AG08396 (cell line): ENCODE measurements at places on chromosomes 7 and 10.

DNA sequence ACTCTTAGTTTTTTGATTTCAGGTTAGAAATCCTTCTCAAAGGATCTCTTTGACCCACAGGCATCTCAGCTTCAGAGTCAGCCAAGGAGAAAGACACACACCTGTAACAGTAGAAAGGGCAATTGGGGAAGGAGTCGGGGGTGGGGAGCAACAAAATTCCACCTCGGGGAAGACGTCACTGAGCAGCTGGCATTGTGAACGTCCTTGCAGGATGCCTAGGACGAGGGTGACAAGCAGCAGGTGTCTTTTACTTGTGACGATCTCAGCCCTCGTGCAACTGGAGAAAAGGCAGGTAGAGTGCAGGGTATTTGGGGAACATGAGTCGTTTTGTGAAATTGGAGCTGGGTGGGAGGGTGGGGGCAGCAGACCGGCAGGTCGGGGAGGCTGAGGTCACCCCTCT is 627.0 kb downstream of the ACTR3B start:
- DNase-seq = no peak

- no peak for DNase-seq
Measured at GRCh38 chr7:151243045-151243349, 5.5 kb downstream of the SMARCD3 start.

DNA sequence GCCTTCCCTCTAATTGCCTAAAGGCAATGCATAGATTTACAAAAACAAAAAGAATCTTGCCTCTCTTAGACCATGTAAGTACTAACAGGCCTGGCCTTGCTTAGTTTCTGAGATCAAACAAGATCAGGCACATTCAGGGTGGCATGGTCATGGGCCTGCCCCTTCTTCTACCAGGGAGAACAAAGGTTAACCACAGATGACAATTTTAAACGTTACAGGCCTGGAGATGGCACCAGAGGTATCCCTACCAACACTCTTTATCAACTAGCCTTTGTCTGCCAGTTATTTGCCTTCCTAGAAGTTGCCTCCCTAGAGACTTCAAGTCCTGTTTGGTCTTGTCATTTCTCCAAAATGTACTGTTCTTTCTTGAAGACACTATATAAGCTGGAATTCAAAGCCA is 252.6 kb downstream of the DOCK4 start:
- no peak for DNase-seq

- DNase-seq = no peak
Measured at GRCh38 chr10:27857616-27858015, 112.0 kb upstream of the MKX start.

- DNase-seq = no peak
Measured at GRCh38 chr10:70191161-70191971, 21.1 kb upstream of the SAR1A start.

GRCh38 chr10:124860426-124860825 is 58.8 kb downstream of the ABRAXAS2 start:
- no peak for DNase-seq

DNA sequence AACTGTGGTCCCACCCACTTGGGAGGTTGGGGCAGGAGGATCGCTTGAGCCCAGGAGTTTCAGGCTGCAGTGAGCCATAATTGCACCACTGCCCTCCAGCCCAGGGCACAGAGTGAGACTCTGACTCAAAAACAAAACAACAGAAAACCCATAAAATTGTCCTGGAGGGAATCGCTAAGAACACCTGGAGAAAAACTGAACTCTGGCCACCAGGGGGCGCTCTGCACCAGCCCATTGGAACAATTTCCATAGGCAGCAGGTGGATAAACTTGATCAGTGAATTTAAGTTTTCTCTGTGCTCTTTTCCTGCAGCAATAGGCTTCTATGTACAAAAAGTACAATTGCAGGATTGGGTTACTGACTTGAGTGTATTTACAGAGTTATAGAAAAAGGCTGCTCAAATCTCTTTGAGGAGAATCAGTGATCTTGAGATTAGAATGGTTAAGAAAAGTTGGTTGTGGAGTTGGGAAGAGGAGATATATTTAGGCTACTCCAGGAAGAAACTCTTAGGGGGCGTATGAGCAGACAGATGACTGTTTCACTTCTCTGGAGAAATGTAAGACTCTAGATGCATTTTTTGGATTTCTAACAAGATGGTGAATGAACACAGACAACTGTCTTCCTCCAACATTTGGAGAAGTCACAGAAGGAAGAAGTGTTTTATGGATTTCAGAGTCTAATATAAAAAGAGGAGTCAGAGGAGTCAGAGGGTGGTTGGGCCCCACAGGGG is 274.9 kb upstream of the GALNT17 start:
- DNase-seq = peak; percentile 63

- DNase-seq = peak; percentile 91
Measured at GRCh38 chr10:132257271-132257670, 50.5 kb downstream of the STK32C start.

- DNase-seq = no peak
Measured at GRCh38 chr7:37356911-37357636, 91.6 kb downstream of the ELMO1 start.

DNA sequence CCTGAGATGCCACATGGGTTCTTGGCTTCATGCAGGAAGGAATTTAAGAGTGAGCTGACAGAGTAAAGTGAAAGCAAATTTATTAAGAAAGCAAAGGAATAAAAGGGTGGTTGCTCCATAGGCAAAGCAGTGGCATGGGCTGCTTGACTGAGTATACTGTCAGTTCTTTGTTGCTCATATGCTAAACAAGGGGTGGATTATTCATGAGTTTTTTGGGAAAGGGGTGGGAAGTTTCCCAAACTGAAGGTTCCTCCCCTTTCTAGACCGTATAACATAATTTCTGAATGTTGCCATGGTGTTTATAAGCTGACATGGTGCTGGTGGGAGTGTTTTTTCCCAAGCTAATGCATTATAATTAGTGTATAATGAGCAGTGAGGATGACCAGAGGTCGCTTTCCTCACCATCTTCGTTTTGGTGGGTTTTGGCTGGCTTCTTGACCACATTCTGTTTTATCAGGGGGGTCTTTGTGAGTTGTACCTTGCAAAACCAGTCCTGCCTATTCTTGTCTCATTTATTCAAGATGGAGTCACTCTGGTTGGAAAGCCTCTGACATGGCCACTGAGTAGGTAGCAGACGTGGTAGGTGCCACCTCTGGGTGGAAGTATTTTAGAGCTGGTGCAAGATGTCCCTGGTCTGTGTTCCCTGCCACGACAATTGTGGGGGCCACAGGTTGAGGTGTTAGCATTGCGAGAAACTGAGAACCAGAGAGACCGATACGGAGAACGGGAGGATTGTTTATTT is 107.5 kb upstream of the SDK1 start:
- no peak for DNase-seq

DNA sequence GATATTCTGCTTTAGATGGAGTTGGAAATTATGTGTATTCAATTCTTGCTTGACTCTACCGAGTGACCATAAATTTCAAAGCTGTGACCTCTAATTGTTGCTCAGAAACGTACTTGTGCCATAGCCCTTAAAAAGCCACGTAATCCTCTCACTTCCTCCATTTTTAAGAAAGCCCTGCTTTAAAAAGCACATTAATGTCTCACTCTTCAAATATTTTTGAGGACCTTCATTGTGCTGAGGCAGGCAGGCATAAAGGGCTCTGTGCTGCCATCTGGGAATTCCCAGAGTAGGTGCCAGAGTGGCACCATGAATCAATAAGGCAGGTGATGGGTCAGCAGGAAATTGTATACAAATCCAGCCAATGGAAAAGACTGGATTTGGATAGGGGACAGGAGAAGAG is 97.7 kb upstream of the FAM204A start:
- DNase-seq = no peak

DNA sequence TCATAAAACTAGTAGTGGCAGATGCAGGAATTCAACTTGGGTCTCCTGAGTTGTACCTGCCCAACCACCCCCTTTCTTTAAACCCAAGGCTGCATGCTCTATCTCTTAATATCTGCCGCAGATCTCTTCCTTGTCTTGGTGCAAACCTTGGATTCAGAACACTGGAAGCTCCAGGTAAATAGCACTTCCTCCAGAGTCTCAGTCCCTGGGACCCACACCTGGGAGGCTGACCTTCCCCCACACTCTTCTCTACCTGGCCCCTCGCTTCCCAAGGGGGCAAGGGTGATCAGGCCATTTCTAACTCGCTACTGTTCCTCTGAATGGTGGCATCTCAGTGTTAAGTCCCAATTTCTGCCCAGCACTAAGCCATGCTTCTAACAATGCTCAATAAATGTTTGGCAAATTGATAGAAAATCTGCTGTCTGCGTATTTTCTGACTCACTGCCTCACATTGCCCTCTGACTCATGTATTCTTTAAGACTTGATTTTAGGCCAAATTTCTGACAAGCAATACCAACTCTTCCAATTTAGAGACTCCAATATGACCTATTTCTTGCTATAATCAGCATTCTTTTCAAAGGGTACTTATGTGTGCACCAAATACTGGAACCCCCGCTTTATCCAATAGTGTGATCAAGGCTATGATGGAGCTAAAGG is 68.0 kb upstream of the PPP1R3C start:
- DNase-seq = no peak

DNA sequence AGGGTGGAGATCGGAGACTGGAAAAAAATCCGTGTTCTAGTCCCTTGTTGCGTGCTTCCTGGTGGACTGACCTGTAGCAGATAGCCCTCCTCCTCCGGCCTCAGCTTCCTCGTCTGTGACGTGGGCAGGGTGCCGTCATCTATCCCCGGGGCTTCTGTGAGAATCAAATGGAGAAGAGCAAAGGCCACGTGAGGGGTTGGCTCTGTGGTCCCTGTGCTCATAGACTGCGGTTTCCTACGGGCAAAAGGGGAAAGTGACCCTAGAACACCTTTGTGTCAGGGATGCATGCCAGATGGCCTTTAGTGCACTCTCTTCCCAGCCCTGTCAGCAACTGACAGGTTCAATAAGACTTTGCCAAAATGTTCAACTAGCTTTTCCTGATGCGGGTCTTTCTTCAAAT is 33.7 kb downstream of the GRK5 start:
- no peak for DNase-seq

- DNase-seq = no peak
Measured at GRCh38 chr10:76125900-76126299, 694.5 kb downstream of the LRMDA start.

DNA sequence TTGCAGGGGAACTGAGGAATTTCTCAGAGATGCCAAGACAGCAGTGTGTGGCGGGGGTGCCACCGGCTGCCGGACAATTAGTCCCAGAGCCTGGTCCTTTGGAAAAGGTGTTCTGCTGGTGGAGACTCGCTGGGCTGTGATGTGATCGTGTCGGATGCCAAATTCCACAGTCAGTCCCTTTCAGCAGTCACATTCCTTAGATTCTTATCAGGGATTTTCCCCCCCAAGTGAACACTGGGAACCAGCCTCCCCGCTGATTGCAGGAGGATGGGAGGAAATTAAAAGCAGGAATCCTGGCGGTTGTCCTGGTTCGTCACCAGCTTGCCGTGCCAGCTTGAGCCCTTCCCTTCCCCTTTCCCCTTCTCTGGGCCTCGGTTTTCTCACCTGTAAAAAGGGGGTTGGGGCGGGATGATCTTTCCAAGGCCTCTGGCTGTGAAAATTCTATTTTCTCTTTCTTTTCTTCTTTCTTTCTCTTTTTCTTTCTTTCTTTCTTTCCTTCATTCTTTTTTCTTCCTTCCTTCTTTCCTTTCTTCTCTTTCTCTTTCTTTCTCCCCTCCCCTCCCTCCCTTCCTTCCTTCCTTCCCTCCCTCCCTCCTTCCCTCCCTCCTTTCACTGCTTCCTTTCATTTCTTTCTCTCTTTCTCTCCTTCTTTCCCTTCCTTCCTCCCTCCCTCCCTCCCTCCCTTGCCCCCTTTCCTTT is 39.6 kb downstream of the COL26A1 start:
- DNase-seq = peak; percentile 71

- DNase-seq = no peak
Measured at GRCh38 chr7:137771679-137772078, 75.1 kb downstream of the DGKI start.

DNA sequence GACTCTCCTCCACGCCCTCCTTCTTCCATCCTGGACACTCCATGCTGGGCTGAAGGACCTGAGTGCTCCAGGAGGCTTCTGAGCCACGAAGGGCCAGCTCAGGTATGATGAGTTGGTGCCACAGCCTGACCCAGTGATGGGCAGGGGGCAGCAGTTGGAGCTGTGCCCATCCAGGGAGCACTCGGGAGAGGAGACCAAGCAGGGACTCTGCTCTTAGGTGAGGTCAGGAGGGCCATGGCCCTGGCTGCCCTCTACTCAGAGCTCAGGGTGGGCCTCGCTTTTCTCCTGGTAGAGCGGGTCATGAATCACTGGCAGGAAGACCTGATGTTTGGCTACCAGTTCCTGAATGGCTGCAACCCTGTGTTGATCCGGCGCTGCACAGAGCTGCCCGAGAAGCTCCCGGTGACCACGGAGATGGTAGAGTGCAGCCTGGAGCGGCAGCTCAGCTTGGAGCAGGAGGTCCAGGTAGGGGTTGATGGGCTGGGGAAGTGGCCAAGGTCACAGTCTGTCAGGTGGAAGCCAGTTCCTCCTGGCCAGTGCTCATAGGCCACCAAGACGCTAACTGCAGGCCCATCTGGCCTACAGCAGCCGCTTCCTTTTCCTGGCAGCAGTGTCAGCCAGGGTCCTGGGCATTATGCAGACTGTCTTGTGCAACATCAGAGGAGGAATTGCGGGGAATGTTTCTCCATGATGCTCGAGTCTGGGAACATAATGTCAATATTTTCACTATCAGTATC is 50.8 kb downstream of the ALOX5 start:
- no peak for DNase-seq

DNA sequence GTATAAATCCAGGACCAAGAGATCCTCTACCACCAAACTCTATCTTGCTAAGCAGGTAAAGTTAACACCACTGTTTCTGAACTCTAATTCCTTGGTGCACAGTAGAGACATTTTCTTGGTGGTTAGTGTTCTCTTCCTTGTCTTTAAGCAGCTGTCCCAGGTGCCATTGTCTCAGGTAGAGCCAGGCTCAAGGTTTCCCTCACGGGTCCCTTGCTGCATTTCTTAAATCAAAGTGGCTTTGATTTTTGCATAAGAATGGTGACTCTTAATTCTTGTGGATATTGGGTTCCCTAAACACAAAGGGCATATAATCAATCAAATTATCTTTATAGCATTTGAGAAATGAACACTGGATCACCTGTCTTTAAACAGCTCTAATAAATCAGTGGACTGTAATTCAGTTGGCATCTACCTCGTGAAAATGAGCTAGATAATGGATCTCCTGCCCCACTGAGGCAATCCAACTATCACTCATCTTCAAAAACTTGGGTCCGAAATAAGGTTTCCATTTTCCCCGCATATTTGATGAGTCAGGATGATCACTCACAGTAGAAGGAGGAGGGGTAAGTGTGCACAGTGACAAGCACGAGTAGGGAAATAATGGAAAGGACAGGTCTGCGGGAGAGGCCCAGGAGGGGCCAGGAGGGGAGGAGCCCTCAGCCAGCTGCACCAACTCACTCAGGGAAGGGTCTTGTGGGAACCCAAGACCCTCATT is 2.4 kb downstream of the ABCC2 start:
- DNase-seq = no peak

GRCh38 chr7:155590215-155591018 is 44.1 kb upstream of the CNPY1 start:
- DNase-seq = no peak

GRCh38 chr7:38686888-38687287 is 55.7 kb upstream of the AMPH start:
- DNase-seq = no peak

DNA sequence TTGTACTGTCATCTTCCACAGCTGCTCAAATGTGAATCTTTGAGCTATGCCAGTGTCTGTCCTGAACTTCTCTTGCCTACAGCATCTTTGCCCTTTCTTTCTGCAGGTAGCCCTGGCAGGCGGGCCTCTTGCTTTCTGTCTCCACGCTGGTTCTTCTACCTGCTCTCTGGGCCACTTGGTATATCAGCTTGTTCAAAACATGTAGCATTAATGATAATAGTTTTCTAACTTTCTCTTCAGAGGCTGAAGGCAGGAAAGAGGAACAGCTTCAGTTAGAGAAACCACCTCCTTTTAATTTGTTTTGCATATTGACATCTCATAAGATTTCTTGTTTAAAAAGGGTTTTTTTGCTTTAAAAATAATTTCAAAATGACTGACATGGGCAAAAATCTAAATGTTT is 923 bp upstream of the FGL2 start:
- DNase-seq = no peak
